Calu3 (cell line): ENCODE measurements at places on chromosomes 4 and X. TPM values are rescaled to one million over a fixed set of nuclear protein-coding genes. Genes with fewer than 3 reads are reported as not detected.

JCHAIN gene
- not detected in 2 replicates for total RNA-seq

OPN1LW gene
- not detected in 2 replicates for total RNA-seq

- H3K27me3 ChIP-seq = no peaks in the 10 kb centered on the region
- H3K36me3 ChIP-seq = peaks cover 7% of the 10 kb centered on the region
- peaks cover 31% of the 10 kb centered on the region for H3K4me1 ChIP-seq
These were observed 8.1 kb downstream of the SH3BP2 start for GRCh38 chr4:2800691-2801596.

ATP1B4 gene
- not detected in 2 replicates for total RNA-seq
